ENCODE measurements at places on chromosomes 3 and 15.

DNA sequence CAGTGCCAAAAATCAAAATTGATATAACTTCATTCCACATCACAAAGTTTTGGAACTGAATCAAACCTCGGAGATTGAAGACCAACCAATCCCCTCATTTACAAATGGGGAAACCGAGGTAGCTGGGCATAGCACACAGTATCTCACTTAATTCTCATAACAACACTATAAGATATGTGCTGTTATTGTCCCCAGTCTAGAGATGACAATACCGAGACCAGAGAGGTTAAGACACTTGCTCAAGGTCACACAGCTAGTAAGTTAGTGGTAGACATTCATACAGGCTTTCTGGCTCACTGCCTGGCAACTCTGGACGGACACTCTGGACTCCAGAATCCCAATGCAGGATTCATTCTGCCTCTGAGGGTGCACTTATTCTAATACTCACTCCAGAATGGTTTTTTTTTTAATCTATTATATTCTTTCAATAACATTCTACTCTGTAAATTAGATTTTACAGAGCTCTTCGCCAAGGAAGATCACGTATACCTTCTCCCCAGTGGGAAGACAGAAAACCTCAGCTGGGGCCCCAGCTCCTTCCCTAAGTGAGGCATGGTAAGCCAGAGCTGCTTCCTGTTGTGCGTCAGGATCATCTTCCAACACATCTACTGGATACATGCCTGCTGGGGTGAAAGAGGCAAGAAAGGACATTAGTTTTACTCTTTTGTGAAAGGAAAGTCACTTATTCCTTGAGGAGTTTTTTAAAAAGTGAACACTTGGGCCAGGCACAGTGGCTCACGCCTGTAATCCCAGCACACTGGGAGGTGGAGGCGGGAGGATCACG lies 128.4 kb upstream of the IGF1R start:
- DNase-seq = no peak

DNA sequence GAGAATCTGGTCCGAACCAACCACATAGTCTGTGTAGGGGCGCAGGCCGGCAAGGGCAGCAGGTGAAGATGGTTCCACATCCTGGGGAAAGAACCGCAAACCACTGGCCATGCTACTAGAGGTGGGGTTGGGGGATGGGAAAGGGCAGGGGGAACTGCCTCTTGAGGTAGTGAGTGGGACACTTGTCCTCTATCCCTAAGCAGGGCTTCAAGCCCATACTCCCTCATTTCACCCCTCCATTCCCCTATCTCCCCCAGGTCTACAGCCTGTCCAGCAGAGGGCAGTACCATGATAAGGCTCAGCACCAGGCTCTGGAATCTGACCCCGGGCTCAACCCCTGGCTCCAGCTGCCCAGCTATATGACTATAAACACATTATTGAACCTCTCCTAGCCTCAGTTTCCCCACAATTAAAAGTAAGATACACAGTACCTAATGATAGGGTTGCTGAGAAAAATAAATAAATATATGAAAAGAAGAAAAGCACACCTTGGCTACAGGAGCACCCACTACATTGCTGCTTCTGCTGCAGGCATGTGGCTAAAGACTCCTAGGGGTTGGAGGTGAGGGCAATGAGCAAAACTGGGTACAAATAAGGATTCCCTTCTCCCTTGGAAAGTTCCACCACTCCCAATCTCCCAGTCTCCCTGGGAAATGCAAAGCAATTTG lies 6.3 kb downstream of the GORASP1 start:
- DNase-seq = peak; percentile 60

DNA sequence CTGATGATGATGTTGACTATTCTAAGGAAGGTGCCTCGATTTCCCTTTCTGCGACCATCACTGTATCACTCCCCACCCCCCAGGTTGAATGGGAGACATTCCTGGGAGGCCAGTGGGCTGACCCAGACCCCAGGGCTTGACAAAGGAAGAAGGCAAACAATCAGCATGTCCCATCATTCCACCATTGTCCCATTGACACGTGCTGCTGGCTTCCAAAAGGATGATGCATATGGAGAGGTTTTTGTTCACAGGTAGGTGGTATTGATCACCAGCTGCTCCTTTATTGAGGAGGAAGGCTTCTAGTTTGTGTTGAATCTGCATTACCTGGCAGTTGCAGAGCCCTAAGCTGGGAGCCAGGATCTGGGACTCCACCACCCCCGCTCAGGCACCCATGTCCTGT lies 30.4 kb downstream of the RASGRF1 start:
- DNase-seq = no peak

GRCh38 chr3:179299999-179300613 lies 22.7 kb upstream of the ZNF639 start:
- DNase-seq = no peak

- DNase-seq = no peak
Observed at GRCh38 chr3:186083746-186084145, 25.1 kb downstream of the ETV5 start.

DNA sequence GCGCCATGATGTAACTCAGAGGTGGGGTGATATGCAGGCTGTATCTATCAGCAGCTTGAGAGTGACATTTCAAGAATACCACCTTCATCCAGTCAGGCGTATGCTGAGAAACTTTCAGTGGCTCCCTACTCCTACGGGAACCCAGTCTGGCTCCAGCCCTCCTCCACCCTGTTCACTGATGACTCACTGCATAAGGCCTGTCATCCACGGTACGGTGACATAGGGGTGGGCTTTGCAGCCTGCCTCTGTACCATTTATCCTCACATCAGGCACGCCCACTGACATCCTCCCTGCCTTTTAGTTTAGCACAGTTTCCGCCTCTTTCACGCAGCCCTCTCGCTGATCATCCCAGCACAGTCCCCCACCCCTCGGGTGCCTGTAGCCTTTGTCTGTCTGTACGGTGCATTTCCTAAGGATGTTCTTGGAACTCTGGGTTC lies 11.7 kb downstream of the PXYLP1 start:
- DNase-seq = no peak

DNA sequence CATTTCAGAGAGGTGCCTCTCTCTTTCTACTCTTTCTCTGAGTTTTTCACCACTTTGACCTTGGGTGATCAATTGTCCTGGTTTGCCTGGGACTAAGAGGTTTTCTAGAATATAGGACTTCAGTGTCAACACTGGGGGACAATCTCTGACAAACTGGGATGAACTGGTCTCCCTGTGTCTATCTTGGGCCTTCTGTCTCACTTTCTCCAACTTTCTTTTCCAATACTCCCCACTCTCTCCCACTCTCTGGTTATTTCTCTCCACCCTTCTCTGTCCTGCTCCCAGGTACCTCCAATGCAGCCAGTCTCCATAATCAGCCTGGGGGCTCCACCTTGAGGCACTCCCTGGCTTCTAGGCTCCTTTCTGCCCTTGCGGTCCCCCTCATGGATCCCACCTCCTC lies 4.7 kb upstream of the ITGA11 start:
- no peak for DNase-seq

GRCh38 chr3:123692041-123692440 lies 107.2 kb upstream of the HACD2 start:
- DNase-seq = no peak

DNA sequence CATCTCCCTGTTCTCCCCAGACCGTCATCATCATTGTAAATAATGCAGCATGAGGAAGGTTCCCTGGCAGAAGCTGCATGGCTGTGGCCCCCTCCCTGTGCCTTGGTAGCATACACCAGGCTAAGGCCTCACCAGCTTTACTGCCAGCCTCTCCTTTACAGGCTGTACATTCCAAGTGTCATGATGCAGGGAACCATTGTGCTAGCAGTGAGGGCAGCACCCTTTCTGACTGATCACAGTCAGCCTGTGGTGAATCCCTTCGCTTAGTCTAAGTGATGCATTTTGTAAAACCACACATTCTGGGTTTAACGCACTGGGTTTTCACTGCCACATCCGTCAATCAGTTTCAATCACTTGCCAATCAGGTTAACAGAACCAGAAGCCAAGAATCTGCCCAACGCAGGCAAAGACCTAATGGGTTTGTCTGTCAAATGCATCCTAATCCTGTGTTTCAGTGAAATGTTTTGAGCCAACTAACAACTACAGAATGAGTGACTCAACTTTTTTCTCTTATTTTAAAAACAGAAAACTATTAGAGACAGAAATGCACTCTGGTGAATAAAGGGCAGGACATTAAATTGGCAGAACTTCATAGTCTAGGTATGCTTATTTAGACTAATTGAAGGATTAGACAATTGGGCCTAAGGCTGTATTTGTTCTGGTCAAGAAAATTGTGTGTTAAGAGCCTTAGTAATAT lies 225.9 kb upstream of the DPH6 start:
- no peak for DNase-seq

GRCh38 chr3:156674911-156675829 lies 780 bp downstream of the TIPARP start:
- peak; percentile 80 for DNase-seq

DNA sequence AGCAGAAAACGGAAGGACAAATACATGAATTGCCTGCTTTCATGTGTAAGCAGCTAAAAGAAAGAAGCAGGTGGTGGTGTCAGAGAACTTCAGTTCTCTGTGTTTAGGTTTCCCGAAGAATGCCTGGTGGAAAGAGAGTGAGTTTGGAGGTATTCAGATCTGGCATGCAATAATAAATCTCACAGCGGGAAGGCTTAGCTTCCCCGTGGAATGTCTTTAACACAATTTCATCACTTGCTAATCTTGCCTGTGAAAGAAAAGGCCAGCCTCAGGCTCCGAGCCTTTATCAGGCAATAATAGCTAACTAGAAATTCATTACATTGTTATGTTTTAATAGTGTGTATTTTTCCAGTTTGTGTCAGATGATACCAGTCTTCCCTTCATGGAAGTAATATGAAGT lies 220.3 kb downstream of the PDZRN3 start:
- no peak for DNase-seq

DNA sequence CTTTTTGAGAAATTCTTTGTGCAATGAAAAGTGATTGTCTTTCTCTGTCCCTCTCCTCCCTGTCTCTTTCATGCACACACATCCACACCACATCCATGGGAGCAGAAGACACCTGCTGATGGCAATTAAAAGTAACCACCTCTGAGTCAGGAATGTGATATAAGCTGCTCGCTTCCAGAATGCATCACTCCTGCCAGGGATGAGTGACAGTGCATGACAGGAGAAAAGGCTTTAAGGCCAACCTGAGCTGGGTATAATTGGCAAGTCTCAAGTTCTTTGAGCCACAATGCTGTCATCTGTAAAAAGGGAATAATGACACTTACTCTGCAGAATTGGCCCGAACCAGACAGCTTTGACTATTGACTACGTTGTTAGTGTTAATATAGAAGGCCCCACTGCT lies 59.6 kb downstream of the UBP1 start:
- DNase-seq = no peak

DNA sequence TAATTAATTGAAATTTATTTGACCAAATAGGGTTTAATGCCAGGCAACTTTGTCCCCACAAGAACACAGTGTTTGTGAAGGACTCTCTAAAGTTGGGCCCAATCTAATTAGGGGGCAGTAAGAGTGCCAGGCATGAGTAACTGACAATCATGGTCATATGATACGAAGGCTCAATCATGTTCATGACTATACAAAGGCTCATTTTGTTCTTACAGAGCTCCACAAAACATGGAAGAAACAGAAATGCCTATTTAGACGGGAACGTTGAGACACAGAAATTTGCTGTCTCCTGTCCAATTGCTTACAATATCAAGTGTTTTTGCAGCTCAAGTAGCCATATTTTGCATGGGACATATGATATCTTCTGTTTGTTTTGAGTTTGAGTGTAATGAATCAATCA lies 391.1 kb downstream of the SI start:
- no peak for DNase-seq

DNA sequence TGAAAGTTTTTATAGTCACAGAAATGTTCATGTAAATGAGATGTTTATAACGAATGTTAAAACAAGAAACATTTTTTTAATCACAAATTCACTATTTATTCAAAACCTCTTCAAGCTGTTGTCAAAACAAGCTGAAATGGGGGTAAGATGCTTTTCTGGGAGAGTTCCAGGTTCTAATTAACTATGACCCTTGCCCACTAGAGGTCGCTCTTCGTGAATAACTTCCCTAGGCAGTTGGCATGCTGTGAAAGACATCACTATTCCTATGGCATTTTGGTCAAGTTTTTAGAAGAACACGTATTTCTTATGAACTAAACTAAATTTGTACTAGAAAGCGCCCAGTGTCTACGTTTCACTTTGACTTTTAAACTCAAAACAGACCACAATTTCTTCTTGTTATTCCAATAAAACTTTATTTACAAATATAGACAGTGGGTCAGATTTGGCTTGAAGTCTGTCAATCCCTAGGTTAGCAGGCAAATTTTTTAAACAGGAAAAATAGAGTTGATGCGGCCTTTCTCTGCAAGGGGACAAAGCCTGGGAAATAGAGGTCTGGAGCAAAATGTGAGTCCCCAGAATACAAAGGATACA lies 62.8 kb upstream of the CMTM8 start:
- DNase-seq = peak; percentile 75

- no peak for DNase-seq
Observed at GRCh38 chr3:157639756-157640426, 136.7 kb upstream of the VEPH1 start.

- DNase-seq = no peak
Observed at GRCh38 chr3:60696428-60697125, 554.7 kb downstream of the FHIT start.

- DNase-seq = peak; percentile 4
Observed at GRCh38 chr3:140552898-140553297, 125.0 kb upstream of the TRIM42 start.

GRCh38 chr3:20245781-20246180 lies 59.8 kb upstream of the SGO1 start:
- DNase-seq = peak; percentile 3

DNA sequence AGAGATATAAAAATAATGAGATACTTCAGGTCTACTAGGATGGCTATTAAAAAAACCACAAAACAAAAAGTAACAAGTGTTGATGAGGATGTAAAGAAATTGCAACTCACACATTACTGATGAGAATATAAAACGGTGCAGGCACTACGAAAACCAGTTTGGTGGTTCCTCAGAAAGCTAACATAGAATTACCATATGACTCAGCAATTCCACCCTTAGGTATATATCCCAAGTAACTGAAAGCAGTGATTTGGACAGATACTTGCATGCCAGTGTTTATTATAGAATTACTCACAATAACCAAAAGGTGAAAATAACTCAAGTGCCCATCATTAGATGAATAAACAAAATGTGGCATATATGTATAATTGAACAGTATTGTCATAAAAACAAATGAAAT lies 87.5 kb upstream of the MELTF start:
- no peak for DNase-seq

GRCh38 chr3:101020351-101021015 lies 27.3 kb upstream of the ABI3BP start:
- no peak for DNase-seq

GRCh38 chr3:37030588-37030987 lies 37.3 kb downstream of the MLH1 start:
- no peak for DNase-seq

DNA sequence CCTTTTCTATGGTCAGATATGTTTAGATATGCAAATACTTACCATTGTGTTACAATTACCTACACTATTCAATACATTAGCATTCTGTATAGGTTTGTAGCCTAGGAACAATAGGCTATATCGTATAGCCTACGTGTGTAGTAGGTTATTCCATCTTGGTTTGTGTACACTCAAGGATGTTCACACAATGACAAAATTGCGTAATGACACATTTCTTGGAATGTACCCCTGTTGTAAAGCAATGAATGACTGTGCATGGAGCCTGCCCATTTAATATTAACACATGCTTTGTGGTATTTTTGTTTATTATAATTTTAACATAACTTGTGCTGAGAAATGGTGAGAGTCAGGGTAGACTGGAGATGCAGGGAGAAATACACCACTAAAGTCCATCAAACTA lies 154.9 kb downstream of the LEKR1 start:
- DNase-seq = no peak
